ENCODE measurements at places on chromosomes 12 and 14.

DNA sequence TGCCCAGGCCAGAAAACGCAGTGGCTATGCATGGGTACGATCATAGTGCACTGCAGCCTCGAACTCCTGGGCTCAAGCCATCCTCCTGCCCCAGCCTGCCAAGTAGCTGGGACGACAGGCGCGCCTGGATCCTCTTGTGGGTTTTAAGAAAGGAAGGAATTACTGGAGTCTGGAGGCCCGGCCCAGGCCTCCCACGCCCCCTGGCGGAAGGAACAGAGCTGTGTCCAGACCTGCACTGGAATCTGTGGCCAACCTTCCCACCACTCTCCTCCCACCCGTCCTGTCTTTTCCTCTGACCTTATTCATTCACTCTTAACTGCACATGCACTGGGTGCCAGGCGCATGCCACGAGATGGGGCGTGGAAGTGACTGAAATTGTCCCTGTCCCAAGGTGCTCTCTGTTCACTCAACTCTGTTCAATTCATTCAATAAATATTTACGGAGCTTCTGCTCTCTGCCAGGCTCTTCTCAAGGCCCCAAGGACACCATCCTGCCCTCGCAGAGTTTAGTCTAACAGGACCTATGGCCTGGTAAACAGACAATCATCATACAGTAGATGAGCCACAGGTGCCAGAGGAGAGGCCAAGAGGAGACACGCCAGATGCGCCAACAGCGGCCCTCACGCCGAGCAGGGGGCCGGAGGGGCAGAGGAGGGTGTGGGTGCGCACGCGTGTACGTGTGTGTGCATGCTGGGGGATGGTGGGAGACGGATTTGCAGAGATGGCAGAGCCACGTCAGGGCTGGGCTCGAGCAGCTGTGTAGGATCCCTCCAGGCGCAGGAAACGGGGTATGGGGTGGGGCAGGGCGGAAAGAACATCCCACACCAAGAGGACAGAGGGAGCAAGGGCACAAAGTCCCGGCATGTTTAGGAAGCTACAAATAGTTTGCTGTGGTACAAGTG, 13.7 kb upstream of the TMEM106C start:
- DNase-seq, result peak; percentile 30

- DNase-seq, result no peak
These were observed 46.2 kb downstream of the GALNT8 start for GRCh38 chr12:4766445-4766844.

- DNase-seq, result peak; percentile 69
These were observed at the start of gene GLIPR1L1 for GRCh38 chr12:75334384-75335030. Gene GLIPR1L1, plus strand, starts transcription at chr12:75334670. Its CDS starts 59 bp downstream, at chr12:75334729.

GRCh38 chr12:120994059-120994458, 15.7 kb downstream of the HNF1A start:
- DNase-seq, result no peak

DNA sequence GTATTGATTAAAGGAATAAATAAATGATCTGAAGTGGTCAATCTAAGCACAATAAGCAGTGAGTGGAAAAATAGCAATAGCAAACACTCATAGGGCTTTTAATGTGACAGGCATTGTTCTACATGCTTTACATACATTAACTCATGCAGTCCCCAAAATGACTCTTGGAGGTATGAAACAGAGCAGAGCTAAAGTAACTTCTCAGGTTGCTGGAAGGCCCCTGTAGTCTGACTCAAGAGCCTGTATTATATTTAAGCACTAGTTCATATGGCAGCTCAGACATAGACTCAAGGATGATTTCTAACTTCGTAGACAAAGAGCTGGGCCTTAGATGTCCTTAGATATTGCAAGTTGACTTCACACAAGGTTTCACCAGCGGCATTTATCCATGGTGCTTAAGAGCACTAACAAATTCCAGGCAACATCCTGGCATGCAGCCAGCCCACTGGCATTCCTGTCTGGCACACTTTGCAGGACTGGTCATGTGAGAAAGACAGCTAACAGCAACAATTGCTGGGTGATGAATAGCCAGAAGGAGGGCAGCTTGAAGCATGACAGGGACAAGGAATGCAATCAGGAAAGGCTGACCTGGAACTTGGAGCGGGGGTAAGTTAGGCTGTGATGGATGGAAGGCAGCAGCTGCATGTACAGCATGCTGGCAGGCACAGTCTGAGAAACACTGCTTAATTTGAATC, 22.9 kb upstream of the KTN1 start:
- DNase-seq, result no peak

DNA sequence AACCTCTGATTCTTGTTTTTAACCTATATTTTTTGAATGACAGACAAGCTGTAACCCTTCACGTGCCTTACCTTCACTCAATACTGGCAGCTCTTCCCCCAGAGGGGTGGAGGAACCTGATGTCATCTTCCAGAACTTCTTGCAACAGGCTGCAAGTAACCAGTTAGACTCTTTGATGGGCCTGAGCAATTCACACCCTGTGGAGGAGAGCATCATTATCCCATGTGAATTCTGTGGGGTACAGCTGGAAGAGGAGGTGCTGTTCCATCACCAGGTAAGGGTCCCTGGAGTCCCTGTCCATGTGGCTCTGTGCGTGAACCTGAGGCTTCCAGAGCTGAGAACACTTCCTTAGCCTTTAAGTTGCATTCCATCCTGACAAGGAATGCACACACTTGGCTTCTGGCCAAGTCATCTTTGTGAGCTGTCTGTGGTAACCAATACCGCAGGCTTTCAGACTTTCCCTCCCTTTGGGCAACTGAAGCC, 22.7 kb downstream of the TRAFD1 start:
- DNase-seq, result no peak

GRCh38 chr14:51328772-51329353, 88.8 kb downstream of the TMX1 start:
- no peak for DNase-seq

- no peak for DNase-seq
These were observed 5.1 kb downstream of the PAPLN start for GRCh38 chr14:73242357-73242901.

- DNase-seq, result no peak
These were observed 68.6 kb downstream of the NUAK1 start for GRCh38 chr12:106070147-106070546.

GRCh38 chr14:64639340-64639821, 64.8 kb upstream of the PLEKHG3 start:
- no peak for DNase-seq

DNA sequence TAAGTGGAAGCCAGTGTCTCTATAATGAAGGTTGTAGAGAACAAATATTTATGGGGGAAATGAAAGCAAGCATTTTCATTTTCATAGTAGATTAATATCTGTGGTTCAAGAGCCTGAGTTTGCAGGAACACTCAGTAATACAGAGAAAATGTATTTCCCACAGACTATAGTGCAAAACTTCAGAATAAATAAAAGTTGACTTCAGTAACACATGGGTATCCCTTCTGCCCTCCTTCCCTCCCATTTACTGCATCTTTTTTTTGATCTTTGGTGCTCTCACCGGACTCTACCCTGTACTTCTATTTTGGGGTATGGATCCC, 75.3 kb upstream of the AMN1 start:
- DNase-seq, result no peak

DNA sequence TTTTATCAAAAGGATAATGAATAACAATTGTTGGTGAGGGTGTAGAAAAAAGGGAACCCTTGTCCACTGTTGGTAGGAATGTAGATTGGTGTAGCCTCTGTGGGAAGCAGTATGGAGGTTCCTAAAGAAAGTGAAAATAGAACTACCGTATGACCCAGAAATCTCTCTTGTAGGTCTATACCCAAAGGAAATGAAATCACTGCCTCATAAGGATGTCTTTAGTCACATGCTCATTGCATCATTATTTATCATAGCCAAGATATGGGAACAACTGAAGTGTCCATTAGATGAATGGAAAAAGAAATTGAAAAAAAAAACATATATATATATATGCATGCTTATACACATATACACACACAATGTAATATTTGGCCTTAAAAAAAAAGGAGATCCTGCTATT, 158.8 kb upstream of the NPAS3 start:
- no peak for DNase-seq

Data from stimulated activated CD8-positive, alpha-beta memory T cell treated with anti-CD3 and anti-CD28 coated beads, Interleukin-7, amount 100 ng/mL, for 48 hours (primary cell).